ENCODE measurements at places on chromosomes 7 and 10.

DNA sequence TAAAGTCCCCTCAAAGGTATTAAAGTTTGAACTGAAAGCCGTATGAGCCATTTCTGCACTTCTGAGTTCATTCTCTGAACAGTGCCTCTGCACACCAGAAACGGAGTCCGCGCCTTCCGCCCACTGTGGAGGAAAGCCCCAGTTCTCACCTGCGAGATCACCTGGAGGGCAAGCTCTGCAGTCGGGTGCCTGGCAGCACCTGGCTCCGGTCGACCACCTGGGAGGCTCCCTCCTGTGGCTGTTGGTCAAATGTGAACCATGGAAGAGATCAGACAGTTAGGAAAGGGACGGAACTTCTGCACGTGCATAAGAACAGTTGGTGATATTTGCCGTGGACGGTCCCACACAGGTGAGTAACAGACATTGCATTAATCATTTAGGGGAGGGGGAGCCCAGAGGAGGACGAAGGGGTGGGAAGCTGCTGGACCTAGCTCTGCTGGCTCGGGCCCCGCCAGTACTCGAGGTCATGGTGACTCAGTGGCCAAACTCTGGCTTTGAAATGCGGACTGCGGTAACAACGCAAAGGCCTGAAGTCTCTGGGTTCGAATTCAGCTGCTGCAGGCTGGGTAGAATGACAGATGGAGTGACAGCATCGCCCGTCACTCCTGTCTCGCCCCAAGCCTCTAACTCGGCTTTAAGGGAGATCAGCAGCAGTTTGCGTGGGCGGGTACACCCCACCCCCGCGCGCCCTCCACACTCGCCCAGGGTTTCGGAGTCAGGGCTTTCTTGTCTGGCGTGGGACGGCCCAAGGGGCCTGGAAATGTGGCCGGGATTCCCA lies 1.7 kb upstream of the DPYSL4 start:
- DNase-seq, result no peak

- no peak for DNase-seq
These were observed 195.6 kb downstream of the CUX1 start for GRCh38 chr7:102012941-102013461.

DNA sequence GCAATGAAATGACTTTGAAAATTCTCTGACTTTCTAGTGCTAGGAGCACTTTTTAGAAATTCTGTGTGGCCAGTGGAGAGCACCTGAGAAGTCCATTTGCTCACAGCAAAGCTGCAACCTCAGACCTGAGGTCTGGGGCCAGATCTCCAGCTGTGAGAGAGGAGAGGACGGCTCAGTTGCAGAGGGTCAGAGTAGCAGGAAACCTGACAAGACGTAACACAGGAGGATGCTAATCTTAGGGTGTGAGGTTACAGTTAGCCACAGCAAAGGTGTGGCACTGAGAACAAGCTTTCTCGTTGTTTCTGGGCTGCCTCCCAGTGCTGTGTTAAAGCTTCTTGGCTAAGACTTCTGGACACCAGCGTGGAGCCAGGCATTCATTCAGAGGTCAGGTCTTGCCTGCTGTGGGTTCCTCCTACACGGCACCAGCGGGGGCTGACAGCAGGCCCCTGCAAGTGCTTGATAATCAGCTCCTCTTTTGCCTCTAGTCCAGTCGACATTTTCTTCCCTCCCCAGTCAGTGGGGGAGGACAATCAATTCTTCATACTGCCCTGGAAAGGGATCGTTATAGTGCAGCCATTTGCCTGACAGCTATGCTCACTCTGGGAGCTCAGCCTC lies 435.4 kb upstream of the DPP6 start:
- DNase-seq, result no peak

- DNase-seq, result no peak
These were observed 99.1 kb downstream of the NRP1 start for GRCh38 chr10:33235251-33235884.

DNA sequence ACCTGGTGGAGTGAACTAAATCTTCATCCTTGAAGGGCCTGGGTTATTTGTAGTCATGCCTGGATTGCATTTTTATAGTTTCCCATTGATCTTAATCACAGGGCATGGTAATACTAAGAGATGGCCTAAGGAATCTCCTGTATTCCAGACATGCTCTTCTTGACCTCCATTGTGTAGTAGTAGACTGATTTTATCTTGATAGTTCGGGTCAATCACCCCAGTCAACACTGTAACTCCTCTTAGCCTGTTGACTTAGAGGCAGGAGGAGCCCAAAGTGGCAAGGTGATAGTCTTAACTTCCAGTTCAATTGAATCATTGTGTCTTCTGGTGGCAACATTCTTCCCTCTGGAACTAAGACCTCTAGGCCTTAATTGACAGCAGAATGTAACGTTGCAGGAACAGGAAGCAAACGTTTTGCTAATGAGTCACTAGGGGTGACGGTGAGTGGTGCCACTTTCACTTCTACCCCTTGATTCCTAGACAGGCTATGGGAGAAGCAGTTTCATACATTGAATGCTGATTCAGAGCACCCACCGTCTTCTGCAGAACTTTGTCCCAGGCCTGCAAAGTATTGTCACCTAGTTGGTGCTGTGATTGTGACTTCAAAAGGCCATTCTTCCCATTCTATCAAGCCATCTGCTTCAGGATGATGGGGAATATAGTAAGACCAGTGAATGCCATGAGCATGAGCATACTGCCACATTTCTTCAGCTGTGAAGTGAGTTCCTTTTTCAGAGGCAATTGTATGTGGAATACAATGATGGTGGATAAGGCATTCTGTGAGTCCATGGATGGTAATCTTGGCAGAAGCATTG lies 24.0 kb upstream of the PAPSS2 start:
- DNase-seq, result no peak

Data from activated gamma-delta T cell treated with anti-CD3 and anti-CD28 coated beads, Interleukin-2, amount 50 U/mL, for 16 hours (primary cell).